ENCODE measurements at places on chromosomes 13 and 19. TPM values are rescaled to one million over a fixed set of nuclear protein-coding genes. Genes with fewer than 3 reads are reported as not detected.

DNA sequence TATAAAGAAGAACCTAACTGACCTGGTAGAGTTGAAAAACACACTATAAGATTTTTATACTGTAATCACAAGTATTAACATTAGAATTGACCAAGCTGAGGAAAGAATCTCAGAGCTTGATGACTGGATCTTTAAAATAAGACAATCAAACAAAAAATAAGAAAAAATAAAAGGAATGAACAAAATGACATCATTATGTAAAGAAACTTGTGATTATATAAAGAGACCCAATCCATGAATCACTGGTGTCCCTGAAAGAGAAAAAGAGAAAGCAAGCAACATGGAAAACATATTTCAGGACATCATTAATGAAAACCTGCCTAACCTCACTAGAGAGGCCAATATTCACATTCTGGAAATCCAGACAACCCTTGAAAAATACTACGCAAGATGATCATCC, 822.5 kb upstream of the SLITRK5 start:
- no peak for DNase-seq

DNA sequence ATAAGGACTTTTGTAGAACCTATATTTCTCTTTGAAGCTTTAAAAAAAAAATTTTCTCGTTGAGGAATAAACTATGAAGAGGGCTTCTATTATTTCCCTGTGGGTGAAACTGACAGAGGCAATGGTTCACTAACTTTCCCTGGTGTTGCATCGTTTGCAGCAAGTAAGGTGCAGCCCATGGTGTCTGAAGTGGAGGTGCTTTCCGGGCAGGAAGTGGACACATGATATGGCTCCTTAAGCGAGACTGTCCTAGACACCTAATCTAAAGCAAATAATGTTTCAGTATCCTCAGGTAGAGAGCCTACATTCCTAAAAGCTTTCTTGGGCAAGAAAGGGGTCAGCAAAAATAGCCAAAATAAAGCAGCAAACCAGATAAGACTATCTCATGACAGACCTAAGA, 437.6 kb upstream of the ARGLU1 start:
- no peak for DNase-seq

DNA sequence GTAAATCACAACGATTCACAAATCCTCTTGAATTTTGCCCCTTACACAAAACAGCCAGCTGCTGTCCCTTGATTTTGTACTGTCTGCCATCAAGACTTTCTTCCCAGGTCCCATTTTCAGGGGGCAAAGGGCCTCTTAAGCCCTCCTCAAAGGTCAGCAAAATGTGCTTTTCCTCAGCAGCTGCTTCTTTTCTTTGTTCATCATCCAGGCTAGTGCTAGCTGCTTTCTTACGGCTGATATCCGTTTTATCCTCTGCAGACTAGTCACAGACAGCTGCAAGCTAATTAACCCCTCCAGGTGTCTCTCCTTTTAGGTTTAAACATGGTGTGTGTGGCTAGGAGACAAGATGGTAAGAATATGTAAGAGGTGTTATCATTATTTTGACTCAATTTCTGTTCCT, 90.9 kb downstream of the NALCN start:
- no peak for DNase-seq

- no peak for DNase-seq
Measured at GRCh38 chr13:68358294-68358705, 1128.2 kb upstream of the PCDH9 start.

DNA sequence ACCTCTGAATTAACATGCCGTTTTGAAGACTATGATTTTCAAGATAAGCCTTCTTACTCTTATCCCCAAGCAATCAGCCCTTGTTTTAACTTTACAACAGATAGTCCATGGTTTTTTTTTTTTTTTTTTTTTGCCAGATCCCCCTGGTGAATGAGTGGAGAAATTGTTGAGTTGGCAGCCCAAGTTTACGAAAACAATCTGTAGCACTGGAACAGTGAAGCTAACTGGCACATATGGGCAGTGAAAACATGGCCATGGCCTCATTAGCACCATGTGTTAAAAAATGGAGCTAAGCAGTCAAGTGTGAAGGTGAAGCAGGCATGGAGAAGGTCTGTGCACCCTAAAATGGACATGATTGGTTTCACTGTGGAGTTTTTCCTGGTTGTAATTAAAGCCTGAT, 812.1 kb upstream of the MIR17HG start:
- no peak for DNase-seq

- DNase-seq = no peak
Measured at GRCh38 chr19:18122860-18123795, 25.6 kb downstream of the MAST3 start.

WDR88 gene
- total RNA-seq = not detected

ZNF763 gene
- total RNA-seq = 2.4 TPM
